Cardiac septum (tissue), 1 donor: ENCODE measurements at places on chromosomes 5 and 9. TPM values are rescaled to one million over a fixed set of nuclear protein-coding genes. Genes with fewer than 3 reads are reported as not detected.

DNA sequence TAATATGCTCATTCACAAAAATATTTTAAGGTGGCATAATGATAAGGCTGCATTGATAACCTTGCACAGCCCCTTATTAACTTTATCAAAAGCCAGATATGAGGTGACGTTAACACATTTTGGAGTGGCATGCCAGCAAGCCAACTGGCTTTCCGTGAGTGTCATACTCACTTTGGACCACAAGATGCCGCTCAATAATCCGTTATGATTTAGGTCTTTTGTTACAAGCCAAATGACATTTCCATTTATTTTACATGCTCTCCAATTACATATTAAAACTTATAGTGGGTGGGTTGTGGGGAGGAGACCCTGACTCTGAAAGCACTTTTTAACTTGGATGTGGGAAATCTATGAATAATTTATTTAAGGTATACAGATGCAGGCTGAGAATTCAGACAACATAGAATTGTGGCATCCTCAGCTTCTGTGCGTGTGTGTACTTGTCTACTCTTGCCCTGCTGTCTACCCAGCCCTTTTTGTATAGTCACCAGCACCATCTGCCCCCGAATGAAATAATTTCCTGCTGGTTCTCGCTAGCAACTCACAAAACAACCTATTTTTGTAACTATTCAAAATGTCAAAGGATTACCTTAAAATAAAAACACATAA is 305.1 kb downstream of the PSAT1 start:
- DNase-seq = no peak

GRCh38 chr5:78837836-78838235 is 147.3 kb downstream of the ARSB start:
- no peak for DNase-seq

DNA sequence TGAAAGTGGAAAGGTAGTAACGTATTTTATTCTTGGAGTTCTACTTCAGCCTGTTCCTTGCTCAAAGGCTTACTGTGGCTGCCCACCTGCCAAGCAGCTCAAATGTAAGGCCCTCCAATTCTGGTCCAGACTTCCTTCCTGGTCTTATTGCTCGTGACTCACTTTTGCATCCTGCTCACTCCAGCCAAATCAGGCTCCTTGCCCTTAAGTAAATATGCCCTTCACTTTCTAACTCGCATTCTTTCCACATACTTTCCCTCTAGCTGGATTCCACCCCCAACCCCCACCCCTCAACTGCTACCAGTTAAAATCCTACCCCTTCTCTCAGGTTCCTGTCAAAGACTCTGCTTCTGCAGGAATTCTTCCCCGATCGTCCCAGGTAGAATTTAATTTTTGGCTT is 96.6 kb downstream of the GALNT10 start:
- DNase-seq = no peak

DNA sequence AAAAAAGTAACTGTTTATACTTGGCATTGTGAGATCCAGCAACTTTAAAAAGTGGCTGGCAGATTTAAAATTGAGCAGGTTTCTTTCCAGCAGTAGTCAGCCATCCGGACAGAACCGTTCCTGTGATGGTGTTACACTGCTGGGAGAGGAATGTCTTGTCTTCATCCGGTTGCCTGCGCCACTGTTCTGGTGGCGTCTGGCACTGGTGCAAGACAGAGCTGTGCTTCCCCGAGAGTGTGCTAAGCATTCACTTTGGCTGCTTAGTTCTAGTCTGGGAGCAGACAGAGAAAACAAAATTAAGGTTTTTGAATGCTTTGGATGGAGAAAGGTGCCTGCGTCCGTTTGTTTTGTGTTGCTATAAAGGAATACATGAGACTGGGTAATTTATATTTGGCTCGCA is 35.5 kb upstream of the CREBRF start:
- DNase-seq = no peak

DNA sequence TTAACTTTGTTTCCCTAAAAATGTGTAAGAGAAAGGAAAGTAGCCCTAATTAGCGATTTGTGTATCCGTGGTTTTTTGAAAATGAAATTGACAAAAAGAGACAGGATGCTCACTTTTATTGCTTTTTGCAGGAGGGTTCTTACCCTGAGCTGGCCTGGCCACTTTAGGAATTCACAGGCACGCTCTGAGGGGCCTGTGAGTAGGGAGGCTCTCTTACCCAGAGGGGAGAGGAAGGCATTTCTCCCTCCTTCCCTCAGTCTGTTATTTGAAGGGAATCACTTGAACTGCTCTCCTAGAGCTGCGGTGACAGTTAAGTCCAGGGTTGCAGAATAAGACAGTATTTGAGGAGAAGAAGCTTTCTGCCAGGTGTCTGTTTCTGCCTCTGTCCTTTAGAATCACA is 16.7 kb downstream of the PIK3R1 start:
- no peak for DNase-seq

DNA sequence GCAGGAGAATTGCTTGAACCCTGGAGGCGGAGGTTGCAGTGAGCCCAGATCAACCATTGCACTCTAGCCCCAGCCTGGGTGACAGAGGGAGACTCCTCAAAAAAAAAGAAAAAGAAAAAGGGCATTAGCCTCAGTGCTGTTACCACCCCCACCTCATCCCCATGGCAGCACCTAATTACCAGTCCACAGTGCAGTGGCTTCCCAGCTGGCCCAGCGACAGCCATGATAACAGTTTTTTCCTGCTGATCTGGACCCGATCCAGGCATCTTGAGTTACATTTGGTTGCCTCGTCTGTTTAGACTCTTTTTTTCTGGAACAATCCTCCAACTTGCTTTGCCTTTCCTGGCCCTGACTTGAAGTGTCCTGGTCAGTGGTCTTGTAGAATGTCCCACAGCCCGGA is 24.4 kb downstream of the NCS1 start:
- no peak for DNase-seq

The PCDHB3 gene
- 1.4 TPM for total RNA-seq

The LIFR gene
- 30.9 TPM for total RNA-seq

The SMIM33 gene
- total RNA-seq = not detected
